Right ventricle myocardium inferior (tissue), 1 donor: ENCODE measurements at places on chromosomes 7 and 10. TPM values are rescaled to one million over a fixed set of nuclear protein-coding genes. Genes with fewer than 3 reads are reported as not detected.

DNA sequence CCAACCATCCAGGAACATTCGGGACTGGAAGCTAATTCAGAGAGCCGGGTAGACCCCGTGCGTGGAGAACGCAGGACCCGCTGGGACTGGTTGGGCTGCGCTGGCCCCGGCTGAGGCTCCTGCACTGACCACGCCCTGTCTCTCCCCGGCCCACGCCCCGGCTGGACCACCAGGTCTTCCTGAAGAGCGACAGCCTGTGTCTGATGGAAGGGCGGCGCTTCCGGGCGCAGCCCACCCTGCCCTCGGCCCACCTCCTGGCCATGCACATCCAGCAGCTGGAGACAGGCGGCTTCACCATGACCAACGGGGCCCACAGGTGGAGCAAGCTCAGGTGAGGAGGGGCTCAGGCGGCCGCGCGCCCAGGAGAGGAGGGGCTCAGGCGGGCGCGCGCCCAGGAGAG is 10.2 kb upstream of the UTF1 start:
- no peak for DNase-seq

GRCh38 chr10:5587151-5588079 is 62.7 kb downstream of the CALML3 start:
- peak; percentile 61 for DNase-seq

- no peak for DNase-seq
These were observed 267.2 kb downstream of the DIP2C start for GRCh38 chr10:422241-422640.

GRCh38 chr7:22601003-22601402 is 101.0 kb upstream of the STEAP1B start:
- no peak for DNase-seq

GRCh38 chr7:137006293-137006692 is 137.8 kb downstream of the CHRM2 start:
- DNase-seq = no peak

DNA sequence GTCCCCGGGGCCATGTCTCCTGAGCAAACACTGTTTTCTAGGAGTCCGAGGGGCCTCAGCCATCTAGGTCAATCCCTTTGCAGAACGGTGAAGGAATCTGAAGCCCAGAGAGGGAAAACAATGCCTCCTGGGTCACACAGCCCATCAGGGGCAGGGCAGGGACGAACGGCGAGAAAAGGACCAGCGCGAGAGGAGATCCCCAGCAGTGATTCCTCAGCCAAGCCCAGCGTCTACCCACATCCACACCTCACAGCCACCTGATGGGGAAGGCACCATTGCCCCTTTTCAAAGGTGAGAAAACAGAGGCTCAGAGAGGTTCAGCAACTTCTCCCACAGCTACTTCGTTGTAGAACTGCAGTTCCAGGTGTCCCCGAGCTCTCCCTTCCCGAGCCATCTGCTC is 17.9 kb upstream of the PSMG3 start:
- no peak for DNase-seq

- no peak for DNase-seq
These were observed 554.0 kb downstream of the MDFIC start for GRCh38 chr7:115475761-115476385.

- no peak for DNase-seq
These were observed 265.2 kb downstream of the PHTF2 start for GRCh38 chr7:78063758-78064157.

DNA sequence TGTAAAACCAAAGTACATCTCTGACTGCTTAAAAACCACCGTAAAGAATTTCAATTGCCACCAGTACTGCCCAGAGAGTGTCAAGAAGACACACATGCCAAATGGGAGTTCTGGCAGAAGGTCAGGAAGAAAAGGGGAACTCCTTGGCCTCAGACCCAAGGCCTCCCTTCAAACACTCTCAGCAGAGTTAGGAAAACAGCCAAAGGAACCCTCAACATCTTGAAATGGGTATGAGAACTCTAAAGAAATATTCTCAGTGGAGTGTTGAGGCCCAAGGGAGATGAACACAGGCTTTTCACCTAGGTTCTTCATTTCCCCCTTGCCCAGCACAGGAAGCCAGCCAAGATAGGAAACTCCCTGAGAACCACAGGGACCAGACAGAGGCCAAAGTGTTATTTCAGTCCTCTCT is 96.1 kb upstream of the ASAH2 start:
- DNase-seq = no peak

DNA sequence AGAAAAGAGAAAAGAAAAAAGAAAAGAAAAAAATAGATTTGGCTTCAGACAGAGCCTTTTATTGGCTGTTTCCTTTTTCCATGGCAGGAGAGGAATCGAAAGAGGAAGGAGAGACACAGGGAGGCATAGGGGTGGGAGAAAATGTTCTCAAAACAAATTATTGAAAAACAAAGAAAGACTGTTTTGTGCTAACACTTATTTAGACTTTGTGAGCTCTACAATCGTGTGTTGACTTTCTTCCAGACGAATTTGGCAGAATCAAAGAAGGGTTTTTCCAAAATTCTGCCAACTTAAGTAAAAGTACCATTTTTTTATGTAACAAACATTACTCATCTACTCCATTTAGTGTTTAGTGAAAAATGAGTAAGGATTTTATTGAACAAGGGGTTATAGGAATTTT is 982.2 kb downstream of the REEP3 start:
- no peak for DNase-seq

- DNase-seq = no peak
These were observed 263.0 kb downstream of the GRID1 start for GRCh38 chr10:86103391-86104101.

DNA sequence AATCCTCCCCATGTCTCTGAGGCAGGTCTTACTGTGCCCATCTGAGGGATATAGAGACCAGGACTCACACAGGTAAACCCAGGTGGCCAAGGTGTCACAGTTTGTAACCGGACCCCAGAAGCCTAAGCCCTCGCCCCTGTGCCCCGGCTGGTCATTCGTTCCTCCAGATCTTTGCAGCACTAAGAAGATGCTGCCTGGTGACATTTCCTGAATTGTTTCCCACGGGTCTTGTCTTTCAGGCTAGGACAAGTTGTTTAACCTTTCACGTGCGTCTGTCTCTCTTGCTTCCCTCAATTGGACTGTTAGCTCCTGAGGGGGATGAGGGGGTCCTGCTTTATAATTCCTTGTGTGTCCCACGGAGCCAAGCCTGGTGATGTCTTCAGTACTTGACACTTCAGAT is 158.0 kb downstream of the KCNMA1 start:
- DNase-seq = no peak

- DNase-seq = no peak
These were observed 188.5 kb upstream of the MKI67 start for GRCh38 chr10:128314686-128315085.

DNA sequence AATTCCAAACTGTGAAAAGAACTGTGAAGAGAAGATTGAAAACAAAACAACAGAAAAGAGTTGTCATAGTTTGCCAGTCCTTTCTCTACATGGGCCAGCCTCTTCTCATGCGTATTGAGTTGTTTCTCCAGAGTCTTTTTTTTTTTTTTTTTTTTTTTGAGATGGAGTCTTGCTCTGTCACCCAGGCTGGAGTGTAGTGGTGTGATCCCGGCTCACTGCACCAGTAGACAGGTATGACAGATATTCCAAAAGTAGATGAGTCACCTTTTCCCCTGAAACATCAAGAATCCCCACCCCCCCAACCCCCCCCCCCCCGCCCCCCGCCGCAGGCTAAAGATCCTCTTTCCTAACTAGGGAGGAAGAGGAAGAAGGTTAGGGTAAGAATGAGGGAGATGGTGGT is 15.6 kb upstream of the KMT2C start:
- no peak for DNase-seq

Gene VWDE
- not detected for total RNA-seq

Gene COL28A1
- total RNA-seq = 5.6 TPM
